Activated CD4-positive, alpha-beta T cell treated with anti-CD3 and anti-CD28 coated beads, Interleukin-2, amount 50 U/mL, for 48 hours (primary cell): ENCODE measurements at places on chromosomes 12 and 14.

DNA sequence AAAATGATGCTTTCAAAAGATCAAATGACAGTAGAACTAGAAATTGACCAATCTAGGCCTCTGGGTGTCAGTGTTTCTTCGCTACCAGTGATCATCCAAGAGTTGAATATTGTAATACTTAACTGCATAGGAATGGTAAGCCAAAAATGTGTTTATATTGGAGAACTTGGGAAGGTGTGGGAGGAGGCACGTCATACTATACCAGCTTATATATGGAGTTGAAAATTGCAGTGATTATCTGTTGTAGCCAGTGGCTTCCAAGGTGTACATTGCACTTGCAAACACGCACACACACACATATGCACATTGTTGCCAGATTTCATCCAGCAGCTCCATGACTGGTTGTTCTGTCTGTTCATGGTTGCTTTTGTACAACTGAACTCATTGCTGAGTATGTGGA, 36.1 kb downstream of the EID3 start:
- no peak for DNase-seq

GRCh38 chr14:44170101-44170500, 337.0 kb downstream of the FSCB start:
- DNase-seq = no peak

DNA sequence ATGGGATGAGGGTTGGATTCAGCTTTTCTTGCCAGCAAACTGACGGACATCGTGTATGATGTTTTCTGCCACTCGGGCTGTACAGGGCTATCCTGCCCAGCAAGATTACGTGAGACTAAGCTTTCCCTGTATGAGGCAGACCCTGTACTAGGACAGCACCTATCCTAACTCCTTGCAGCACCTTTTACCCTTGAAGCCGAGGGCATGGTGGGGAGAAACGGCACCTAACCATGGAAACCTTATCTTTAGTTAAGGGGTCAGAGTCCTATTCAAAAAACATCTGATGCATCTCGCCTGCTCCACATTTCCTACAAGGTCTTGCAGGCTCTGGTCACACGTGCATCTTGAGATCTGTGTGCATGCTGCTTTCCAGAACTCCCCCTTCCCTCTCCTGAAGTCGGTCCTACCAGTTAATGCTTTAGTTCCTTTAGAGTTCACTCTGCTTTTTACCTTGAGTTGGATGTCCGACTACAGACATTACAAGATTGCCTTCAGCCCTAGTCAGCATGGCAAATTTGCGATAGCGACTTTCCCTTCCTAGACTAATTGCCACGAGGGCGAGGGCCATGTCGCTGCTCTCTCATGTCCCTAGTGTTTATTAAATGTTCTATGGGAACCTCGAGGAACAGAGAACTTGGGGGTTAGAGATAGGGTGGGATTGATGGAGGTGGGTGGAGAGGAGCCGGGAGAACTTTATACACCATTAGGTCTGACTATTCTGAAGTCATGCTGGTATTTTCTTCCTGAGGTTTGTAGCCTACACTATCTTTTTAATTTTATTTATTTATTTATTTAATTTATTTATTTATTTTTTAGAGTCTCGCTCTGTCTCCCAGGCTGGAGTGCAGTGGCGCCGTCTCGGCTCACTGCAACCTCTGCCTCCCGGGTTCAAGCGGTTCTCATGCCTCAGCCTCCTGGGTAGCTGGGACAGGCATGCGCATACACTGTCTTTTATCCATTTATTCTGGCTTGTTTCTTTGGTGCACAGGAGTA, 6.6 kb downstream of the RAN start:
- no peak for DNase-seq

GRCh38 chr12:40117818-40118217, 11.9 kb upstream of the SLC2A13 start:
- DNase-seq = no peak

GRCh38 chr12:74751441-74751840, 213.8 kb downstream of the ATXN7L3B start:
- no peak for DNase-seq

DNA sequence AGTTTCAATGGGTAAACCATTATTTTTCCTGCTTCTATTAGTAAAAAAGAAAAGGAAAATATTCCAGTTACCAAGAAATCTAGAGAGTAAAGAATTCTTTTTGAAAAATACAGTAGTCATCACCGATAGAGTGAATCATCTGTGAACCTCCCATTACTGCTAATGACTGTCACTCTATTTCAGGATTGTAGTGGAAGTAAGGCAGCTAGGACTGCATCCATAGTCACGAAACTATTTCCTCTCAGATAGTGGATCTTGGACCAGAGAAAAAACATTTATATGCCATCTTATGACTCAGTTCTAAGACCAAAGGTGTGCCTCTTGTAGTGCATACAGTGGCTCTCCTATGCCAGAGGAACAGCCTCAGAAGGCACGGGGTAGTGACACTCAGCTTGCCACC, 173.9 kb upstream of the PLEKHA5 start:
- DNase-seq = no peak
